BJ (cell line): ENCODE measurements at places on chromosomes 2 and 18. TPM values are rescaled to one million over a fixed set of nuclear protein-coding genes. Genes with fewer than 3 reads are reported as not detected.

The CNTNAP5 gene
- polyA plus RNA-seq: not detected in 2 replicates

The PFN4 gene
- polyA plus RNA-seq: 0.40 and 0.65 TPM in 2 replicates

The CAPN13 gene
- polyA plus RNA-seq: not detected in 2 replicates

The UGT1A10 gene
- not detected in 2 replicates for polyA plus RNA-seq

The SCN7A gene
- polyA plus RNA-seq: not detected in 2 replicates

The GCFC2 gene
- 6.9 and 11.7 TPM in 2 replicates for polyA plus RNA-seq

The SCN2A gene
- 0.05 and 0.07 TPM in 2 replicates for polyA plus RNA-seq

The IL36A gene
- polyA plus RNA-seq: not detected in 2 replicates

The FIGN gene
- polyA plus RNA-seq: 2.4 and 3.0 TPM in 2 replicates

The DNAJC5G gene
- polyA plus RNA-seq: not detected in 2 replicates

The CPLX4 gene
- polyA plus RNA-seq: not detected in 2 replicates

The GPC1 gene
- 62.9 and 126 TPM in 2 replicates for polyA plus RNA-seq

The MAPRE3 gene
- 12.0 and 15.3 TPM in 2 replicates for polyA plus RNA-seq

The KCNG3 gene
- polyA plus RNA-seq: not detected in 2 replicates

The CABYR gene
- 11.7 and 12.9 TPM in 2 replicates for polyA plus RNA-seq

The FBXO48 gene
- polyA plus RNA-seq: 0.49 and 0.97 TPM in 2 replicates

The ERICH2 gene
- polyA plus RNA-seq: not detected in 2 replicates

The SLC35G4 gene
- not detected in 2 replicates for polyA plus RNA-seq

The PLCD4 gene
- polyA plus RNA-seq: 1.0 and 1.1 TPM in 2 replicates

The MROH2A gene
- not detected in 2 replicates for polyA plus RNA-seq

The SCYGR4 gene
- not detected in 2 replicates for polyA plus RNA-seq

The STRN gene
- 8.5 and 18.0 TPM in 2 replicates for polyA plus RNA-seq

The FKBP7 gene
- 32.4 and 59.2 TPM in 2 replicates for polyA plus RNA-seq

The CYRIA gene
- not detected in 2 replicates for polyA plus RNA-seq

The GATA6 gene
- 0.65 and 0.75 TPM in 2 replicates for polyA plus RNA-seq

The RAX gene
- polyA plus RNA-seq: not detected in 2 replicates

The FHOD3 gene
- 24.6 and 27.1 TPM in 2 replicates for polyA plus RNA-seq

The CELF4 gene
- polyA plus RNA-seq: not detected in 2 replicates

The CFLAR gene
- polyA plus RNA-seq: 28.8 and 35.6 TPM in 2 replicates

The TDRD15 gene
- polyA plus RNA-seq: not detected in 2 replicates

The MAPK4 gene
- polyA plus RNA-seq: not detected in 2 replicates

The GREB1 gene
- not detected in 2 replicates for polyA plus RNA-seq
